ENCODE measurements at places on chromosomes 1 and 21. TPM values are rescaled to one million over a fixed set of nuclear protein-coding genes. Genes with fewer than 3 reads are reported as not detected.

DNA sequence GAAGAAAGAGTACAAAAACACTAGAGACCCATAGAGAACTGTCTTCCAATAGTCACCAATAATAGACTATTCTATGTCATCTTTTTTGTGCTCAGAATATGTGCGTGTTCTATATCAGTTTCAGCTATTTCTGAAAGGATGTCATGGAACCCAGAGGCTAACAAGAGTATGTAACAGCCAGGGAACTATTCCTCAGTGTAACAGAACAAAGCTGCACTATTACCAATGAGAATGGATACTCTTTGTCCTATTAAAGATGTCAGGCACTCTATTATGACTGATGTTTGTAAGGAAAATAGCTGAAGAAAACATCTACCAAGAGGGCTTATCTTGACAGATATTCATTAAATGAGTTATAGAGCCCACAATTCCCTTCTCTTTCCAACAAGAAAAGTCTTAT, 8.6 kb upstream of the LRRC8C start:
- no peak for DNase-seq

GRCh38 chr1:118445156-118445555, 260.1 kb upstream of the SPAG17 start:
- DNase-seq: no peak

DNA sequence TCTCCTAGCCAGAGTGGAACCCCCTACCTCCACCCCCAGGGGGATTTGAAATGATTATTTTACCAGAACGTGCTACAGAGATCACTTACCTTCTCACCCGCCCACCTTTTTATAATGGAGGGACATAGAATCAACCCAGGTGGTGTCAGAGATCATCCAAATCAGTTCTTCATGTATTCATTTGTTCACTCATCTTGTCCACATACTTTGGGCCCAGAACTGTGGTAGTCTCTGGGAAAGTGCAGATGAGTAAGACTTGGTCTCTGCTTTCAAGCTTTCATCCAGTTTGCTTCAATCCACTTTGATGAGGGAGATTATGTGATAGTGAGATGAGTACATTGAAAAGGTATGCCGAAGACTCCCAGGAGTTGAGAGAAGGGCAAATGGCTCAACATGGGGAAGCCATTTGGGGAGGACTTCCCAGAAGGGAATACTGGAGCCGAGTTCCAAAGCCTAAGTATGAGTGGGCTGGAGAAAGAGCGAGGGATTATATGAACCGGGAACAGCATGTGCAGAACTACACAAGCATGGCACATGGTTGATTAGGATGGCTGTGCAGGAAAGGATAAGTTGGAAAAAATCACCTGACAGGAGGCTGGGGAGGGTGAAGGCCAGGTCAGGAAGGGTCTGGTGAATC, 1.9 kb downstream of the FGGY start:
- DNase-seq: no peak

GRCh38 chr1:114224196-114224907, 70.7 kb upstream of the SYT6 start:
- DNase-seq: peak; percentile 47

VCAM1 gene
- 44.6 TPM for polyA plus RNA-seq

SLC9C2 gene
- 0.27 TPM for polyA plus RNA-seq
